ENCODE measurements at places on chromosomes 5 and 9. TPM values are rescaled to one million over a fixed set of nuclear protein-coding genes. Genes with fewer than 3 reads are reported as not detected.

DNA sequence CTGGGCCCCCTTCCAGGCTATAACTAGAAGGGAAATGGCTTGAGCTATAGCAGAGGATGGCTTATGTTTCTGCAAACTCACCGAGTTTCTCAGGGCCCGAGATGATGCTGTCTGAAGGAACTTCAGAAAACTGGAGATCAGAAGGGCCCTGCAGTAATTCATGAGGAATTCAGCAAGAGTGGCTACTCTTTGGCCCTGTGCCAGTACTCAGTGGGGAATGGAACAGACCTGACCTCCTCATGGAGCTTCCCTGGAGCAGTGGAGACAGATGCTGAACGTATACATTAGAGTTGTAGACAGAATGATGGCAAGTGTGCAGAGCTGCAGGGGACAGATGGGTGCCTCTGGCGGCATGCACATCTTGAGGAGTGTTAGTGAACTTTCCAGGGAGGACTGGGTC is 17.3 kb upstream of the SMIM32 start:
- DNase-seq = no peak

The NDST1 gene
- total RNA-seq = 73.9 TPM

DNA sequence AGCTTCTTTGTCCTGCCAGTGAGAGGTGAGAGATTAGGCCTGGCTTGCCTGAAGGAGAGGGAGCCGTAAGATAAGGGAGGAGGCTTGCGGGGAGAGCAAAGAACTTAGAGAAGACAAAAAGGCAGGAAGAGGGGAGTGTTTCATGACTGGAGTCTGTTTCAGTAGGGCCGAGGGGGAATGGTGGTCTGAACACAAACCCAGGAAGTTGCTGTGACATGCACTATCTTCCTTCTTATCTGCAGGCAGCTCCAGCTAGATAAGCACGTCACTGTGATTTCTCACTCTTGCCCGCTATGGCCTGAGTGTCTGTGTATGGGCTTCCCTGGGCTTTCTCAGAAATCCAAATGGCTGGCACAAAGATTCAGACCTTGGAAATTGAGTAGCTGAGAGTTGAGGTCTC is 307.5 kb upstream of the CLINT1 start:
- no peak for DNase-seq

DNA sequence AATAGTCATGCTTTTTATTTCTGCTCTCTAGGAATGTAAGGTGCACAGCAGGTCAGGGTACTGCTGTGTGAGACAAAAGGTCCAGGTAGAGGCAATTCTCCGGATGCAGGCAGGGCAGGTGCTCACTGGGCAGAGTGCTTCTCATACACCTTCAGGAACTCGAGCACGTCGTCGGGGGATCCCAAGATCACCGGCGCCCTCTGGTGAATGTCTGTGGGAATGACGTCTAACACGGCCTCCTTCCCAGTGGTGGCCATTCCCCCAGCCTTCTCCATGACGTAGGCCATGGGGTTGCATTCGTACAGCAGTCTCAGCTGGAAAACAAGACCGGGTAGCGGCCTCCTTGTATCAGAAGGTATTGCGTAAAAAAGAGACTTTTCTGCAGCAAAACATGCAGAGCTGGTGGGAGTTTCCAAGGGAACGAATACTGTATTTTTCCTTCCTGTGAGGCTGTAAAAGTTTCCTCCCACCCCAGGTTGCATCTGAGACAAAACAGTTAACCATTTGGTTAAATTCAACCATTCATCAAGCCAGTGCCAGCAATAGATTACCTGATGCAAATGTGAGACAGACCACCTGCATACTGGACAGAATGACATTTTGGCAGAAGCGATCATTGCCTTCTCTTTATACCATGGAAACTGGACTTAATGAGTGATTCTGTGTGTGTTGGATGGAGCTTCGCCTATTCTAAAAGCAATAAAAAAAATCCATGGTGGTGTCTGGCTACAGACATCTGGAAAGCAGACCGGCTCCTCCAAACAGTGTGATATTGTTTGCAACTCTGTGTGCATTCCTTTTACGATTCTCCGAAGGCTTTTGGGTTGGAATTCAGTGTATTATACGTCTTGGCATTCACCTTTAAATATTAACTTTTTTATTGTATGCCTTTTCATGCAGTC is 9.9 kb upstream of the FBP2 start:
- no peak for DNase-seq

All from vagina (tissue), 2 donors.